Progenitor cell of endocrine pancreas (in vitro differentiated cells): ENCODE measurements at places on chromosomes 13 and 19. TPM values are rescaled to one million over a fixed set of nuclear protein-coding genes. Genes with fewer than 3 reads are reported as not detected.

TEX26 gene
- total RNA-seq: not detected in 2 replicates

ATP4B gene
- not detected in 2 replicates for total RNA-seq

GAPDHS gene
- total RNA-seq: not detected in 2 replicates

ZNF418 gene
- 20.5 and 21.9 TPM in 2 replicates for total RNA-seq

RFX2 gene
- total RNA-seq: 24.2 and 24.8 TPM in 2 replicates

C19orf81 gene
- 5.6 and 8.6 TPM in 2 replicates for total RNA-seq

WDR88 gene
- total RNA-seq: not detected in 2 replicates

SPINT2 gene
- total RNA-seq: 519 and 559 TPM in 2 replicates

- no peak for DNase-seq
Measured at GRCh38 chr19:40831502-40832430, 18.5 kb downstream of the CYP2A6 start.

DNA sequence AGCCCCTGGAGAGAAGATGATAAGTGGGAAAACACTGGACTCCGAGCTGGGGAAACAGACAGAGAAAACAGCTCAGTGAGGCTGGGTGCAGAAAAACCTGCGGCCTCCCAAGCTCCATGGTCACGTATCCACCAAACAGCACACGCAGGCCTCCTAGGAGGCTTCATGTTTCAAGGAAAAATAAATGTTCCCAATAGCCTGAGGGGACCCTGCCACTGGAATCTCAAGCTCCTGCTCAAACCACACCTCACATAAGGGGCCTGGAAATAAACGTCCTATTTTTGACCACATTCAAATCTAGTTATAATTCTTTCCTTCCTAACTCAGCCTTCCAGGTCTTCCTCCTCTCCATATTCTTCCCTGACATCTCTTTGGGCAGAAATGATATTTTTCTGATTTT lies 225.7 kb downstream of the ABCC4 start:
- DNase-seq: no peak

DNA sequence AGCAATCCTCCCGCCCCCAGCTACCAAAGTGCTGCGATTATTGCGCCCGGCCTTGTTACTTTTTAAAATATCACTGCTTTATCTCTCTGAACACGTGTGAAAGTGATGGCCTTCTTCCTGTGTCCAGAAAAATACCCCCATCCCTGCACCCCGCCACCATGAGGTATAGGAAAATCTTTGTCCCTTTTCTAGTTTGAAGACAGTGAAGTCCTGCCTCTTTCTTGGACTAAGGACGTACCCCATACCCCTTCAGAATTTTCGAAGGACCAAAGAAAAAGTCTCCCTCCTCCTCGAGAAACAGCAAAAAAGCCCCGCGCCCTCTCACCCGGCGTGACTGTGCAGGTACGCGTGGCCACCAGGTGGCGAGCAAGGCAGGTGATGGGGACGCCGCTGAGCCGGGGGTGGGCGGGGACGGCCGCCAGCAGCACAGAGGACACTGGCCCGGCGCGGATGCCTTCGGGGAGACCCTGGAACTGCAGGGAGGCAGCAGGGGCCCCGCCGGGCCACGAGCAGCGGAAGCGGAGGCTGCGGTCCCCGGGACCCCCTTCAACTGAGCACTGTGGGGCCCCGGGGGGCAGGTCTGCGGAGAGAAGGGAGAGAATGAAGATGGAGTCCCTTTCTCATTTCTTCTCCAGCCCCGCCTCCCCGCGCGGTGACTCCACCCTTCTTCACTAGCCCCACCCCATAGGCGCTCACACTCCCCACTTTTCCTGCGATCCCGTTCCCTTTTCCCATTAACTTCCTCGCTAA lies 3.2 kb downstream of the VSIG10L start:
- DNase-seq: peak; percentile 88

DNA sequence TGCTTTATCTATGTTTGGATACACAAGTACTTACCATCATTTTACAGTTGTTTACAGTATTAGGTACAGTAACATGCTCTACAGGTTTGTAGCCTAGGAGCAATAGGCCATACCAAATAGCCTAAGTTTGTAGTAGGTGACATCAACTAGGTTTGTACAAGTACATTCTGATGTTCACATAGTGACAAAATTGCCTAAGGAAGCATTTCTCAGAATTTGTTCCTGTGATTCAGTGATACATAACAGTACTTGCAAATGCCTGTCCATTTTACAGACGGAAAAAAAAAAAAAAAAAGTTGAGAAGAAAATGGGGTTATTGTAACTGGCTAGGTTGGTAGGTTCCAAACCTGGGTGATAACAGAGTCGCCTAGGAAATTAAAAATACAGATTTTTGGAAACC lies 13.6 kb downstream of the UFM1 start:
- no peak for DNase-seq

GRCh38 chr19:33194532-33194885 lies 379 bp downstream of the LRP3 start:
- DNase-seq: no peak

GRCh38 chr13:24842549-24843274 lies 78.7 kb downstream of the RNF17 start:
- no peak for DNase-seq

DNA sequence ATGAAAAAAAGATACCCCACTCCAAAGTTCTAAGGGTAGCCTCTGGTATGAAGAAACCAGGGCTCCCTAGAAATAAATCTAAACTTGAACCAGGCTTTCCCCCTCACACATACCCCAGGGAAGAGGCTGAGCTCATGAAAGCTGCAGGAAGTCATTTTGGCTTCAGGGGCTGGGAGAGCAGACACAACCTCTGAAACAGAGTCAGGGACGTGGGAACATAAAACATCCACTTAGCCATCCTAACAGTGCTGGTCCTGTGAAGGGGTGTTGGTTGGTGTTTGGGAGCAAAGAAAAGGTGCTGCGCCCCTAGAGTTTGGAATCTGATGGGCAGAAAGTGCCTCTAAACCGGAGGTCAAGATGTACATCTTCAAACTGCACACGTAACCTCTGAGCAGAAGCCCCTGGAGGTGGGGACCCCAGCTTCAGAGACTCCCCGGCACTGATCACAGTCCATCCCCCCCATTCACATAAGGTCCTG lies 15.8 kb downstream of the RAB3D start:
- DNase-seq: no peak

DNA sequence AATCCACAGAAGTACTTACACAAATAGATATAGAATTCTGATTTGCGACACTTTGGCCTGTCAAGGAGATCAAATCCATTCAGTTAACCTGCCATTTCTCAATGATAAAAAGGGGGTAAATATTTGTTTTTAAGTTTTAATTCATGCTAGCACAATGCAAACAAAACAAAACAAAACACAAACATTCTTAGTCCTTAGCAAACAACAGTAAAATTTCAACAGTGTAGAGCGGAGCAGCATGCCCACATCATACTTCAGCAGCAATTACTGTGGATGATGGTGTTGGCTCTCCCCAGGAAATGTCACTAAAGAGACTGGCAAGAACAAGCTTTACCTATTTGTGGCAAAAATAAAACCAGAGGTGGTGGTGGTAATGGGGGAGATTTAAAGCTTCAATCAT lies 625.2 kb upstream of the PCDH20 start:
- DNase-seq: no peak

GRCh38 chr13:46507981-46508380 lies 45.0 kb upstream of the LRCH1 start:
- DNase-seq: no peak

GRCh38 chr13:76854894-76855293 lies 31.3 kb downstream of the KCTD12 start:
- DNase-seq: no peak

GRCh38 chr13:33799950-33800592 lies 17.9 kb upstream of the RFC3 start:
- no peak for DNase-seq

GRCh38 chr13:48478391-48478790 lies 54.5 kb downstream of the RCBTB2 start:
- DNase-seq: no peak

- no peak for DNase-seq
Measured at GRCh38 chr13:45328661-45329111, 12.3 kb downstream of the TPT1 start.

DNA sequence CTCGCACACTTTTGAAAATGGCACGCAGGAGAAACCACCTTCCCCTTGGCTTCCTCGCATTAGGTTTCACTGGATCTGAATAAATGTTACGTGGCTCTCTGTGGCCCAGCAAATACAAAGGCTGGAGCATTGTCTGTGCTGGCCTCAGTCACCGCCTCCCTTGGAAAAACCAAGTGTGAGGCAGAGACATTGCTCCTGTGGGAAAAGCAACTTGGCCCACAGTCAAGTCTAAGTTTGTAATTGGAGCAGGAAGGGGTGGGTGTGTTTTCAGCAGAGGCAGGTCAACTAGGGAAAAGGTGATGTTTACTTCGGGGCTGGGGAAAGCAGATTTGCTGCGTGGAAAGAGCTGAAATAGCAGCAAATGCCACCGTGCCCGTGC lies 101.6 kb downstream of the IRS2 start:
- DNase-seq: no peak

- no peak for DNase-seq
Measured at GRCh38 chr13:85095418-85096272, 703.6 kb downstream of the SLITRK6 start.

- DNase-seq: peak; percentile 67
Measured at GRCh38 chr19:39792999-39793546, 14.4 kb downstream of the LEUTX start.

- no peak for DNase-seq
Measured at GRCh38 chr19:3830621-3831589, 37.9 kb downstream of the ZFR2 start.

DNA sequence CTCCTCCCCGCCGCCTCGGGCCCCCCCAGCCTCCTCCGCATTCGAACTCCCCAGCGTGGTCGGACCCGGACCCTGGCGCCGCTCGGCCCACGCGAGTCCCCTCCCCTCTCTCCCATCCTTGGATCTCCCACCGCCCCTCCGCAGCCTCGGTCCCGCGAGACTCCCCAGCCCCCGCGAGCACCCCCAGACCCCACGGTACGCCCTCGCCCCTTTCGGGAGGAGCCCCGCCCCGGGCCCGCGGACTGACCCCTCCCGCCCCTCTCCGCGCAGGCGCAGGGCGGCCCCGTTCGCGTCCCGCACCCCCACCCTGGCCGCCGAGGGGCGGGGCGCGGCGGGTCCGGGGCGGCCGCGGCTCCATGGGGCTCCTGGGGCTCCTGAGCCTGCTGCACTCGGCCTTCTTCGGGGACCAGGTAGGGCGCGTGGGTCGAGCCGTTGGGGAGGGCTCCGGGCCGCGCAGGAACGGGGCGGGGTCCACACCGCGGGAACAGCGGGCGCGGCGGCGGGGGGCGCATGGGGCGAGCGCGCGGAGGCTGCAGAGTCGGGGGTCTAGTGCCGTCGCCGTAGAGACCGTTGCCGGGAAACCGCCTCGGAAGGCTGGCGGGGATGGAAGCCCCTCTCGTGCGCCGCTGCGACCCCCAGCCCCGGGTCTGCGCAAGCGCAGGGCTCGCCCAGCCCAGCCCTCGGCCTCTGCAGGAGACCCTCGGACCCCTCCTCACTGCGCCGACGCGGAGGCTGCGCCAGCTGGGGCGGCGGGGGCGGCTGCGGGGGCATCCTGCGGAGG lies 3.8 kb upstream of the APC2 start:
- no peak for DNase-seq

- DNase-seq: no peak
Measured at GRCh38 chr19:50300814-50301606, 28.2 kb downstream of the KCNC3 start.

DNA sequence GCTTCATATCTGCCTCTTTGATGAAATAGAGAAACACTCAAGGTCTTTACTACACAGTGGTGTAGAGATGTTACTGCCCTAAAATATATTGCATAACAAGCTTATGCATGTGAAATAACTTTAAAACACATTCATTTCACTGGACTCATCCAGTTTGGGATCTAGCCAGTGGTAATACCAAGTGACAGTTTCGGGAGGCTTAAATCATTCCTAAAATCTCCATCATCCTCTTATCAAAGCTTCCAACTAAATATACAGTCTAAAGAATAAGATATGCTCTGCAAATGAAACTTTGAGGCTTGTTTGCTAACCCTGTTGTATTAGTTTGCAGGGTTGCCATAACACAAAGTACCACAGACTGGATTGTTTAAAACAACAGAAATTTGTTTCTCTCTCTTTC lies 52.8 kb downstream of the THSD1 start:
- no peak for DNase-seq

DNA sequence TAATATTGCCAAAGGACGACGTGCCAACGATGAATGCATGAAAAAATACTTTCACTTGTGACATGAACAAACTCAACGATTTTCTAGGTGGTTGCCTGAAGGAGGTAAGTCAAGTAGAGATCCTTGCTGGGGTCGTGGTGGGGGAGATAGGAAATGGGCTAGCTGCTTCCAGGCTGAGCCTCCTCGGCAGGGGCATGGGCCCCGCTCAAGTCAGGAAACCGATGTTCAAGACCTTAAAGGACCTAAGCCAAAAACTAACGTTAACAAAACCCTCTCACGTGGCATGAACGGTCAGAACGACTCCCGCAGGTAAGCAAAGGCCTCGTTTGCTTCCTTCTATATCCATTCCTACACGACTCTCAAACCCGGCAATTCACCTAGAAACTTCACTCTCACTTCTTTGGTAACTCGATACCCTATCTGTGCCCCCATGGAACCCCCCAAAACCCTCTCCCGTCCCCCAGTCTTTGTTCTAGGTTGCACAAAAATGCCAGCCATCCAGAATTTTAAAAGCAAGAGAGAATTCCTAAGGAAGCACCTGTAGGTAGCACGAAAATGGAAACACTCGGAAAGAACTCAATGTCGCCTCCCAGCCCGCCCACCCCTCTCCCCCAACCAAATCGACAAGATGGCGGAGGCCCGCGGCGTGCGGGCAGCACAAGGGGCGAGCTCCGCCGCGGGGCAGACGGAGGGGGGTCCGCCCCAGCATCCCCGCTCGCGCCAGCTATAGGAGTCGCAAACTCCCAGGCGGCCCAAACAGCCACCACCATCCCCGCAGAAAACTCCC lies 13.6 kb downstream of the ACP4 start:
- DNase-seq: no peak

DNA sequence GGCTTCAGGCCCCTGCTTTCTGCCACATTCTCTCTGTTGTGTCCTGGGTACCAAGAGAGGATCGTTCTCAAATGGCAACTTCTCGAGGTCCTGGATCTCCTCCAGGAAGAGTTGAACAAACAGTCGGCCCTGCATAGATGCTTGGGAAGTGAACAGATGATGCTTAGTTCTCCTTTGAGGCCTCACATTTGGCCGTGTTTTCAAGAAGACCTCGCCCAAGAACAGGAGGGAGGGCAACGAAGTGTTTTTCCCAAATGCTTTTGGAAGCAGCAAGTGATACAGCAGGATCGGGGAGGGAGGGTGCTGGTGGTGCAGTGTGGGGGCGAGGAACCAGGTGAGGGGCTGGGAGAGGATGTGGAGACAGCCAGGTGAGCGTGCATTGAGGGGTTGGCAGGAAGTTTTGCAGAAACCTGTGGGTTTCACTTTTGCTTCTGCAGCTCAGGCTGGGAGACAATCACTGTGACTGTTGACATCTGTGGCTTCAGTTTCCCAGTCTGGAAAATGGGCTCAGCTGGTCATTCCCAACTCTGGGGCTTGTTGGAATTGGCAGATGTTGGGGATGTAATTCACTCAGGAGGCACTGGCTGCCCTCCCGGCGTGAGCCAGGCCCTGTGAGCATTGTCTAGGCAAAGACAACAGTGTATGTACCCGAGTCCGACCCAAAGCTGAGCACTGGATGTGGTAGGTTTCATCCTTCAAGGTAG lies 21.6 kb downstream of the MAST3 start:
- DNase-seq: no peak

- DNase-seq: peak; percentile 77
Measured at GRCh38 chr19:36850559-36851442, at the start of gene ZNF345. Gene ZNF345 (plus strand): TSS chr19:36850876. CDS start chr19:36876831, 25,955 bp downstream.
